ACHN (cell line): ENCODE measurements at places on chromosomes 12 and 14.

DNA sequence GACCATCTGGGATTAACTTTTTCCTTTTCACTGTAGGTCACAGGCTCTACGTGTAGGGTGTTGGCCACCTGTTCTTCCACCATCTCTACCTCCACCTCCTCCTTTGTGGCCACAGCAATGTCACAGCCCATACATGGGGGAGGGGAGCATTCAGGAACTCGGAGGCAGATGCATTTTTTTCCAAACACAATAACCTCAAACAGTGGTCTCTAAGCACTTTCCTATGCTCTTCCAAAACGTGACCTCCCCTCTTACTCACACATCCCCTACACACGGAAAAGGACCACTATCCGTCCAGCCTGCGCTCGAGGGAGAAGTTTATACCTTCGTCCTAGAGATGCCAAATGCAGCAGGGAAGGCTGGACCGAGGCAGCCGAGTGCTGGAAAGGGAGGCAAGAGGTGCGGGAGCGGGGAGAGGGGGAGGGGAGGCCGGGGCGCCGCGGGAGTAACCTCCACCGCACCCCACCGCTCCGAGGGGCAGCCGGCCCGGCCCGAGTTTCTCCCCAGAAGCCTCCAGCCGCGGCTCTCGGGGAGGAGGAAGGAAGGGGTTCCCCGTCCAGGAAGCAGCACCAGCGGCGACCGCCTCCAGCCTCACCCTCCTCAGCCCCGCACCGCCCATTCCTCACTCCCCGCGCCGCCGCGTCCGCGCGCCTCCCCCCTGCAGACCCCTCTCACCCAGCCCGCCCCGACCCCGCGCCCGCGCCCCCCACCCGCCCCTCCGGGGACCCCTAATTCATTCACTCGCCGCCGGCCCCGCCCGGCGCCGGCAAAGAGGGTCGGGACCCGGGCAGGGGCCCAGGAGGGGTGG lies 594 bp downstream of the KRAS start:
- DNase-seq = peak; percentile 39

- DNase-seq = no peak
These were observed 1.3 kb upstream of the TSFM start for GRCh38 chr12:57781244-57781643.

DNA sequence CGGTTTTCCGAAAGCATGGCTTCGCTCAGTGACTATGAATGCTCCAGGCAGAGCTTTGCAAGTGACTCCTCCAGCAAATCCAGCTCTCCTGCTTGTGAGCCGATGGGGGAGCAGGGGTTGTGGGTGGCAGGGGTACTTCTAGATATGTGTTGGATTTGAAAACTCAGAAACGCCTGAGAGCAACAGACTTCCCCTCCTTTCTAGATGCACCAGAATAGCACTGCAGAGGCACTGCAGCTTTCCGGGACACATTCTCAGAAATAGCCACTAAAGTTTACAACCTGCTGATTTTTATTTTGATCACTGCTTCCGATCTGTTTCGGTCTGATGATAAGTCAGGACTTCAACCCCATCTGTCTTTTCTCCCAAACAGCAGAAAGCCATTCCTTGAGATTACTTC lies 8.6 kb downstream of the TCP11L2 start:
- DNase-seq = no peak

- no peak for DNase-seq
These were observed 35.1 kb downstream of the OR10P1 start for GRCh38 chr12:55671746-55672145.

DNA sequence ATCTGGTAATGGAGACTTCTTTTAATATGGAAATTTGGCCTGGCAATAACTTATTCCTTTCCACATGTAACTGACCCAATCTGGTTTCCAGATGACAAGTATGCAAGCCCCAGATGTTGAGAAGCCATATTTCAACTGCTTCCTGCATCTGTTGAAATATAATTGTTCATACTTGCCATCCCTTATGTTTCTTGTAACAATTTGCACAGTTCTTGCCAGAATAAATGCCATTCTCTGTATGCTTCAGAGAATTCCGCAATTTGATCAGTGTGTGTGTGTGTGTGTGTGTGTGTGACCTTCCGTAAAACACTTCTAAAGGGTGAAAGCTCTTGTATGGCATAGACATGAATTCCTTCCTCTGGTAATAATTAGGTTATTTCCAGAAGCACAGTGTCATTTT lies 1.8 kb upstream of the CLEC2A start:
- DNase-seq = no peak

- DNase-seq = peak; percentile 68
These were observed 524.4 kb downstream of the MED13L start for GRCh38 chr12:115752913-115753726.

DNA sequence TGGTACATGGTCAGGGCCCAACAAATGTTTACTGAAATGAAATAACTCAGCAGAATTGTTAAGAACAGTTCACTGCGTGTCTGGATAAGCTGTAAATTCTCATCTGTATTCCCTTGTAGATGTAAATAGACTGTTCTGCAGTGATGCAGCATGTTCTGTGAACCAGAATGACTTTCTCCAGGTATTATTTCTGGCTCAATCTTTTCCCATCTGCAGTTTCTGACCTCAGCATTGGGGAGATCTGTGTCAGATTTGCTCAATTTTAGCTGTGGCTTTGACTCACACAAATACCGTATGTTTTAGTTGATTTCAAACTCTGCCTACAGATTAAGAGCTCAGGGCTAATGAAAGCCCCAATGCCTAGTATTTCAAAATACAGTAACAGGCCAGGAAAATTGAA lies 49.2 kb upstream of the DICER1 start:
- DNase-seq = no peak

DNA sequence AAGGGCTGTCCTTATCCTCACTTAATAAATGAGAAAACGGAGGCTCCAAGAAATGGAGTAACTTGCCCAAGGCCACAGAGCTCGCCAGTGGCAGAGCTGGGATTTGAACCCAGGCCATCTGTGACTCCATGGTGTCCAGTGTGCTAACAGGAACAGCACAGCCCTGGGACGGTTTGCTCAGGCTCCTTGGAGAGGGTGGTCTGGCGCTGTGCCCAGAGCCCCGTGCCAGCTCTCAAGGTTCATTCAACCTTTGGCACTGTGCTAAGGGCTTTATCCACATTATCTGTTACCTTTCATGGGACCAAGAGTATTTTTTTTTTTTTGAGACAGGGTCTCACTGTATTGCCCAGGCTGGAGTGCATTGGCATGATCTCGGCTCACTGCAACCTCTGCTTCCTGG lies 8.1 kb downstream of the DAO start:
- DNase-seq = no peak

GRCh38 chr14:39094515-39094914 lies 8.5 kb downstream of the SEC23A start:
- DNase-seq = no peak

DNA sequence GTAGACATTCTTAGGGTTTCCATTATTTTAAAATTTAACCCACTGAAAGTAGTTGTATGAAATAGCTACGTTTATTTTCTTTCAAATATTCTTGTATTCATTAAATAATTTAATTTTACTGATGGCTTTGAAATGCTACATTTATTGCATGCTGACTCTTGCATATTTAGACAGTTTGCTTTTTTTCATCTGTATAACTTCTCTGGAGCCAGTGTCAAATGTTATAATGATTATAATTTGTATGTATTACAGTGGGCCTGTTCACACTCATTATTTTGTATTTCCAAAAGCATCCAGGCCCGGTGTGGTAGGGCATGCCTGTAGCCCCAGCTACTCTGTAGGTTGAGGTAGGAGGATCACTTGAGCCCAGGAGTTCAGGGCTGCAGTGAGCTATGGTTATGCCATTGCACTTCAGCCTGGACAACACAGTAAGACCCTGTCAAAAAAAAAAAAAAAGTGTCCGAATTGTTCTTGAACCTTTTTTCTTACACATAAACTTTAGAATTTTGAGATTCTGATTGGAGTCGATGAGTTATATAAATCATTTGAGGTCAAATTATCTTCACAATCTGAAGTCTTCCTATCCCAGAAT lies 905 bp downstream of the ZNF84 start:
- DNase-seq = no peak

GRCh38 chr12:111029732-111030131 lies 109.4 kb upstream of the MYL2 start:
- no peak for DNase-seq

DNA sequence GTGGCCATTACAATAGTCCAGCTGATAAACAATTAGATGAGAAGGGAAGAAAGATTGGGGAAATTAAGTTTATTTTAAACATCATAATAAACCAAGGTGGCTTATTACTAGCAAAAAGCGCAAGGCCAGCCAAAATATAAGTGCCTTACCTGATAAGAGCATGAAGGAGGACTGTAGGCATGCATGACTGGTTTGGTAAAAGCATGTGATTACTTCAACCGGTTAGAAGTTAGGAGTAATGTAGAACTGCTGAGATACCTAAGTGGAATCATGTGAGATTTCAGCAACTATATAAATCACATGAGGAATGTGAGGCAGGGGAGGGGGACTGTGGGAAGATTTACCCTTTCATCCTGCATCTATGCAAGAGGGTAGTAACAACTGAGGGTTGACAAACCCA lies 59.7 kb upstream of the CCDC196 start:
- DNase-seq = no peak

DNA sequence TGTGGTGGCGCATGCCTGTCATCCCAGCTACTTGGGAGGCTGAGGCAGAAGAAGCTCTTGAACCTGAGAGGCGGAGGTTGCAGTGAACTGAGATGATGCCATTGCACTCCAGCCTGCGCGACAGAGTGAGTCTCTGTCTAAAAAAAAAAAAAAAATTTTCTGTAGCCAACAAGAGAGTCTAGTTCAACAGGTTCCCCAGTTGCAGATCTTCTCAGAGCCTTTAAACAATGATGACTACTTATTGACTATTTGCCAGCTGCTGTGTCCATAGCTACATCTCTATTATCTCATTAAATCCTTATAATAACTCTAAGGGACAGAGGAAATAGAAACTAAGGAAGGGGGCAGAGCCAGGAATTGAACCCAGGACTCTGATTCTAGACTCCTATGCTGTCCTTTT lies 15.2 kb upstream of the MYL2 start:
- no peak for DNase-seq

DNA sequence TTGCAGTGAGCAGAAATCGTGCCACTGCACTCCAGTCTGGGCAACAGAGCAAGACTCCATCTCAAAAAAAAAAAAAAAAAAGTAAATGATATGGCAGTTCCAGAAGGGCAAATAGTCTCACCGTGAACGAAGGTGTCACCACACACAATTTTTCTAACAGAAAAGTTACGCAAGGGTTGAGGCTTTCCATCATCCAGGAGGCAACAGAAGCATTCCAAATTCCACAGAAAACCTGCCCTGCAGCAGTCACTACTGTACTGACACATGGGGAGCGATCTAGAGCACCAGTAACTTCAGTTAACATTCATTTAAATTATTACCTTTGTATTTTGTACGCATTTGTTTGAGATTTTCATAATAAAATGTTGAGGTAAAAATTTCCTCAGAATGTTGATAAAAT lies 24.8 kb downstream of the TMCC3 start:
- no peak for DNase-seq

DNA sequence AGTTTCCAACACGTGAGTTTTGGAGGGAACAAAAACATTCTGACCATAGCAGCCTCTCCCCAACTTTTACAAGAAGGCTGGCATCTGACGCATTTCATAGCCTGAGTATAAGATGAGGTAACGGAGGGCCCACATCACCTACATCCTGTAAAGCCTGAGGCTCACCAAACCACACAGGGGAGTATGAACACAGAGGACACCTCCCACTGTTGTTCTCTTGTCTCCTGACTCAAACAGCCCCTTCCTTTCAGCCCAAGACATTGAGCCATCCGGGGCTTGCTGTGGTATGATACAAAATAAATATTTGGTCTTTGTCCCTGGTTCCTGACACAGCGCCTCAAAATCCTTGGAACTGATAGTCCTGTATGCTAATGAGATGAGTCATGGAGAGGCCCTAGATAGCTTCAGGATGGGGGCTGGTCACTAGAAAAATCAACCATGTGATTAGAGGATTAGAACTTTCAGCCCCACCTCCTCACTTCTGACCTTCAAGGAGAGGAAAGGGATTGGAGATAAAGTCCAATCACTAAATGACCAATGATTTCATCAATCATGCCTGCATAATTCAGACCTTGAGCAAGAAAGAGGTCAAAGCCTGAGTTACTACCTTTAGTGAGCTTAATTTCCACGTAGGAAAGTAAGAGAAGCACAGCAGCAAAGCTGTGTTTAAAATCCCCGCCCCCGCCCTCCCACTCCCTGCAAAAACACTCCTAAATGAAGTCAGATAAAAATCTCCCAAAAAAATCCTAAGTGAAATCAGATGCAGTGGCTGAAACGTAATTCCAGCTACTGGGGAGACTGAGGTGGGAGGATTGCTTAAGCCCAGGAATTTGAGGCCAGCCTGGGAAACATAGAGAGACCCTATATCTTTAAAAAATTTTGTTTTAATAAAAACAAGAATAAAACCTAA lies 236.4 kb downstream of the PCNX1 start:
- no peak for DNase-seq

DNA sequence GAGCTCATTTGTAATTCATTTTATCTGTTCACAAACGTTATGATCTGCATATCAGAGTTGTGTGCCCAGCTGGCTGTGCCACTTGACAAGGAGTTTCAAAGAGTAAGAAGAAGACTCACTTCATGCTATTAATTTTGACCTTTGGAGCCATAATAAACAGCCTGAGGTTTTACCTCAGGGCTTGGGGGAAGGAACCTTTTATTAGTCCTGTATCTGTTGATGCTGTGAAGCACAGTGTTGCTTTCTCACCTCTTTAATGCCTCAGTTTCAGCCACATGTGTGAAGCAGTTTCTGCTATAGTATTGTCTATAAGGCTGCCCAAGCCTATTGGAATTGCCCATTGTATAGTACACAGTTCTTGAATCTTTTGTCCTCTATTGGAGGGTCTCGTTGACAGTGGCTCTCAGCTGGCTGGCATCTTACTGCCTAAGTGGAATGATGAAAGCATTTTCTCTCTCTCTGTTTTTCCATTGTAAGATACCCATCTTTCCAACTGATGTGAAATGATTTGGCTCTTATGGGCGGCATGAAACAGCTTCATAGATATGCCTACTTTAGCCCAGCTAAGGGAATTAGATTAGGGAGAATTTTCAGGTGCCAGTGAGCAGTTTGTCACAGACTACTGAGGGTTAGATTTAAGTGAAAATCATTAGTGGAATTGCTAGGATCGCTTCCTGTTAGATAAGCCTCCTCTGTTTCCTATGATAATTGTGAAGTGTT lies 34.7 kb downstream of the GPATCH2L start:
- no peak for DNase-seq

- DNase-seq = peak; percentile 81
These were observed 13.7 kb downstream of the COA8 start for GRCh38 chr14:103576371-103577024.

DNA sequence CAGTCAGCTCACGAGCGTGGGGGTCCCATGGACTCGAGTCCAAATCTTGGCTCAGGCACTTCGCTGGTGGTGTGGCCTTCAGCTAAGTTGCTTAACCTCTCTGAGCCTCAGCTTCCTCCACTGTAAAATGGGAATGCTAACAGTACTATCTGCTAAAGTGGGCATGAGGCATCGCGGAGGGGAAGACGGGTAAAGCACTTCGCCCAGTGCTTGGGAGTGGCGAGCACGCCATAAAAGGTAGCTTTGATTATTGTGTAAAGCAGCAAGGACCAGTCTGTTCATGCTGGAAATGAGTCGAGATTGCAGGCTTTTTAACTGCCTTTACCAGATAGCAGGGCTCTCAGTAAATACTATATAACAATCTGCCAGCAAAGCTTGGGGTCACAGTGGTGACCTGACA lies 24.5 kb downstream of the HRK start:
- DNase-seq = no peak

- DNase-seq = no peak
These were observed 47.8 kb downstream of the SLC41A2 start for GRCh38 chr12:104910196-104910840.
